ENCODE measurements at places on chromosomes 12 and 14.

DNA sequence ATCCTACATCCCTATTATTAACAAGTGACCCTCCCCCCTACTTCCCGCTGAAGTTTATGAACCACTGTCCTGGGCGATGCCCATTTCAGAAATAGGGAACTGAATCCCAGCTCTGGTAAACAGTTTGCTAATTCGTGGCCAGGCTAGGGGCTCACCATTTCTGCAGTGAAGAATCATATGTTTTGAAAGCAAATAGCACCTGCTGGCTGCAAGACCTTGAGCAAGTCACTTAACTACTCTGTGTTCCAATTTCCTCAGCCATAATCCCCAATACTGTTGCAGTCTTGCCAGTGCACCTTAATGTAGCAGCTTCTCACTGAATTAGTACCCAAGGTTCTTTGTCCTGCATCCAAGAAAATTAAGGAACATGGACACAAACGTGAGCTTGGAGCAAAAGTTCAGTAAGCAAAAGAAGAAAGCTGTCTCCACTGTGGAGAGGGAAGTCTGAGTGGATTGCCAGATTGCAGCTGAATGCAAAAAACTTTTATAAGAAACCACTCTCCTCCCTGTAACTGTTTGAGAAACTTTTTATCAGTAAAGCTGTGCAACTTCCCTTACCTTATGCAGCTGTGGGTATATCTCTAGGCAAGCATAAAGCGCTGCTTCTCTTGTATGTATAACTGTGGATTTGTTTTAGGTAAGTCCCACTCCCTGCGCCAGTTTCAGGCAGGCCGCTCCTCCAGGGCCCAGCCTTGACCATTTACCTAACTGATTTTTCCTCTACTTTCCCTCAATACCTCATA, 824 bp downstream of the OAS1 start:
- no peak for DNase-seq

DNA sequence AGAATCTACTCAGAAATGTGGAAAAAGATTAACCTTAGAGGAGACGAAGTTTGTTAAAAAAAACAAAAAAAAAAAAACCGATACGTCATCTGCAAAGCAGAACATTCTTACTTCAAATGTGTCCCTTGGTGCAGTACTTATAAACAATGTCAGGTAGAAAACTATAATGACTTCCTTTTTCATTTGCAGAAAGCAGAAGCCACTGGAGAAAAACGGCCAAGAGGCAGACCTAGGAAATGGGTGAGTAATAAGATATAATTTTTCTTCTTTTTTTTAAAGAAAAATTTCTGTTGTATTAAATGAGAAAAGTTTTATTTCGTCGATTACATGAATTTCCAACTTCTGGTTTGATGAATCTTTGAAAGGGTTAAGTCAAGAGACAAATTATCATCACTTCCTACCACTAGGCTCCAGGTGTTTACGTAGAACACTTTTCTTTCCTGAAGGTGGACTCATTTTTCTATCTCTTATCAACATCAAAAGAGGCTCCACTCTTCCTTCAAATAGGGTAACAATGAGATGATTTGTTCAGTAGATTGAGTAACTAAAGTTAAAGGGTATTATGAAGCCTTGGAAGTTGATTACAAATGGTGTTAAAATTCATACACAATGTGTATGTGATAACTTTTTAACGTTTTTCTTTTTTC, 14.2 kb downstream of the HMGA2 start:
- DNase-seq = no peak

DNA sequence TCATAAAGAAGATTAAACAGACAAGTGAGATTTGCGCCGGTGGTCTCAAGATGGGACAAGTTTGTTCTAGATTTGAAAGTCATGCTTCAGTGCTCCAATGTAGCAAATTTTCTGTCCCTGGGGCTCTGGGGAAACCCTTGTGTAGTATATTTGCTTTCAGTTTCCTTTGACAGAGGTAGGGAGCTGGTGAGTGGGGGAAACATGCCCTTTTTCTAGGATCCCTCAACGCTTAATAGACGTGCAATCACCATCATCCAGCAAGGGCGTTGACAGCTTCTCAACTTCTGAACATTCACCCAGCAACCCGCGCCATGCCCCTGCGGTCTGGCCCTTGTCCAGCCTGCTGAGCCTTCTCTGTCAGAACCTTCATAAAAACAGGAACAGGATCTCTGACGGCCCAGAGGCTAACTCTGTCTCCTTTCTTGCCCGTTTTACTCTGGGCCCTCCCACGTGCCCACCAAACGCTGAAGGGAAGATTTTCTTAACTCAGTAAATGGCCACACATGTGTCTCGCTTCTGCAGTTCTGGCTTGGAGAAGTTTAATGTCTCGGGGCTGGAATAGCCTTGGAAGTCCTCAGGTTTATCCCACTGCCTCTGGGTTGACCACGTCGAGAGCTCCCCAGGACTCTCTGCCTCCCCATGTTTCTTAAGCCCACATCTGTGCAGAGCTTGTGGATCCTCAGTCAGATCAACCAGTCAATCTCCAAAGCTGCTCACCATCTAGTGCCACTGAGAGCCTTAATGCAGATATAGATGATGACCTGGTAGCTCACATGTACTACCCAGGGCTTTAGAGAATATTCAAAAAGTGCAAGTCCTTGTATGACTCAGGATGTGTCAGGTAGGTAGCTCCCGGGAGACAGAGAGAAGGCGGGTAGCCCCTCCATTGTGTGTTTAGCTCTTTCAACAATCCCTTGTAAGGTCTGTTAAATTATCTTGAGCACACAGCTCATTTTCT, 58.1 kb upstream of the CCND2 start:
- DNase-seq = peak; percentile 40

DNA sequence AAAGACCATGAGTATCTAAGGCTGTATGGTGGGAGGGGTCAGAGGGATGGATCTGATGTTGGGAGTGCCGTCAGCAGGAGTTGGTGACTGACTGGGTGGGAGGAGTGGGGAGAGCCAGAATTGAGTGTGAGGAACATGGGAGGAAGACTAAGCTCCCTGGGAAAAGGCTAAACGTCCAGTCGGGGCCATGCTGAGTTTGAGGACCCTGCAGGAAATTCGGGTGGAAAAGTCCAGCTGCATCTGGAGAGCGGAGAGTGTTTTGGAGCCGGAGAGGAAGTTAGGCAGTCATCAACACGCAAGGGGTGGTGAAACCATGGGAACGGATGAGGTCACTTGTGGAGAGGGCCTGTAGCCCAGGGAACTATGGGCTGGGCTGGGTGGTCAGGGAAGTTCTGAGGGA, 60.9 kb downstream of the ELK3 start:
- no peak for DNase-seq

DNA sequence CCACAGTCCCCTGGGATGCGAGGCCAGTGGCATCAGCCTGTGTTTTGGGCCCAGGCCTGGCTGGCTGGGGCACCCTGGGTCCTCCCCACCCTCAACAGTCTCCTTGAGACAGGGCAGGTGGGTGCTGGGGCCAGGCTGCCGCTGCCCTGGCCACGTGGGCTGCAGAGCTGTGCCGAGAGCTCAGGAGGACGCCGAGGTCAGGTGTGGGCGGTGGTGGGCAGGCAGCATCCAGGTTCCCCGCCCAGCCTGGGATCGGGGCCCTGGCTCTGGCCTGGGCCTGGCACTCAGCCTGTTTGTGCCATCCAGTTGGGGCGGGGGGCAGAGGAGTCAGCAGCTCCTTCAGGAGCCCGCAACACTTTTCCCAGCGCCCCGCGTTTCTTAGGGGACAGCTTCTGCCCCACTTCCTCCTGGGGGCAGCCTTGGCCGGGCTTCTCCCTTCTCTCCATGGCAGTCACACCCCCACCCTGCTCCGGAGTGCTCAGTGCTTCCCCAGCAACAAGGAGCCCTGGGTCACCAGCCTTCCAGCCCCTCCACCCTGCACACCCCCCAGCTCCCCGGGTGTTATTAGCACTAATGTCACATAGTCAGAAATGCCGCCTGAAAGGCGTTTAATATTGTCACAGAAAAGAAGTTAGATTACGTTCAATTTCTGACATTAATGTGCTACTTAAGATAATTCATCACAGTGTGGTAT, 30.8 kb downstream of the KIF26A start:
- DNase-seq = no peak

DNA sequence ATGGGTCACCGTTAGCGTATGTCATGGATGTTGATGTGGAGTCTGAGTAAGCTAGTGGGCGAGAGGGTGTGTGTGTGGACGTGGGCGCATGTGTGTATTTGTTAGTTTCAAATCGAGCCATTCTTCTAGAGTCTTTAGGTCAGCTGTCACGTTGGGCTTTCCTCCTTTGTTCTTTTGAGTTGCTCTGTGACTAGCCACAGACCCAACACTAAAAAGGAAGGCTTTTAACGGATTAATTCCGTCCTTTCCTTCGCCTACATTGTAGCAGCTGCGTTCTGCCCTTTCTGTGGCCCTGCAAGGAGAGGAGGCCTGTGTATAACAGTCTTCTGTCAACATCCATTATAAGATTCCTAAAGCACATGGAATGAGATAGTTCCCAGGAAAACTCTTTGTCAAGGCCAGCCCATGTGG, 117.2 kb upstream of the DNM1L start:
- DNase-seq = no peak

GRCh38 chr14:63212209-63212608, 8.0 kb downstream of the RHOJ start:
- no peak for DNase-seq

- no peak for DNase-seq
Observed at GRCh38 chr12:98422812-98423211, 92.6 kb upstream of the TMPO start.

- DNase-seq = no peak
Observed at GRCh38 chr12:119692410-119692809, 24.5 kb downstream of the PRKAB1 start.

Data from CD4-positive, alpha-beta T cell treated with Interleukin-6 for 4 hours (primary cell).